Activated T-helper 1 cell treated with anti-CD3 and anti-CD28 coated beads, Interleukin-12 subunit alpha, Interleukin-12 subunit beta, Interleukin-2, Interleukin-4 antibody, amounts not matched to agents 30 ng/mL and 10 ng/mL and 1 ng/mL, durations not matched to agents 14 hours and 24 hours and 36 hours (primary cell): ENCODE measurements at places on chromosomes 7 and 10. TPM values are rescaled to one million over a fixed set of nuclear protein-coding genes. Genes with fewer than 3 reads are reported as not detected.

The EPO gene
- total RNA-seq: not detected in 2 replicates

The GPR37 gene
- total RNA-seq: not detected in 2 replicates

DNA sequence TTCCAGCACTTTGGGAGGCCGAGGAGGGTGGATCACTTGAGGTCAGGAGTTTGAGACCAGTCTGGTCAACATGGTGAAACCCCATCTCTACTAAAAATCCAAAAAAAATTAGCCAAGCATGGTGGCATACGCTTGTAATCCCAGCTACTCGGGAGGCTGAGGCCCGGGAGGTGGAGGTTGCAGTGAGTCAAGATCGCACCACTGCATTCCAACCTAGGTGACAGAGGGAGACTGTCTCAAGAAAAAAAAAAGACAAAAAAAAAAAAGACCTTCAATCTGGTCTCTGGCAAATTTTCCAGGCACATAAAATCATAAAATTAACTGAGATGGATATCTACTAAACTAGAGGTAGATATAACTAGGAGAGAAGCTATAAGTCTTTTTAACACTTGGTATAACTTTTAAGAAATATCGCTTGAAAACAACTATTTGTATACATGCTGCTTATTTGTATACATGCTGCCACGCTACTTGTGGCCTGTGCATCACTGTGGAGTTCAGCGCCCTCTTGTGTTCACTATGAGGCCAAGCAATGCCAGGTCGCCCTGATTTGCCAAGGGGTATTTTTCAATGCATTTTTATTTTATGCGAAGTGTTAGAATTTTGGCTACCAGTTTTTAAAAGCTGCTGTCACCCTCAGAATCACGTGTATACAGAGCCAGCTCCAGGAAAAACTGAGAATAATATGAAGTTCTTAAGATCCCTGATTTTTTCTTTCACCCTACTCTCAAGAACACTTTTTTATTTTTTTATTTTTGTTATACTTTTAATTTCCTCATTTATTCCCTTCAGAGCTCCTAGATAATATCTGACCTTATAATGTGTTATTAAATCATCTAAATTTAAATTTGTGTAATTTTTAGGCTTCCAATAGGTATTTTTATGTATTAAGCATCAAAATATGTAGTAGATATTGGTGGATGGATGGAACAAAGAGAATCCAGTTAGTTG, 26.7 kb downstream of the CYCS start:
- no peaks in the 10 kb centered on the region for H3K36me3 ChIP-seq
- no peak overlapping the region for H3K27ac ChIP-seq
- peaks cover 17% of the 10 kb centered on the region for H3K27me3 ChIP-seq

DNA sequence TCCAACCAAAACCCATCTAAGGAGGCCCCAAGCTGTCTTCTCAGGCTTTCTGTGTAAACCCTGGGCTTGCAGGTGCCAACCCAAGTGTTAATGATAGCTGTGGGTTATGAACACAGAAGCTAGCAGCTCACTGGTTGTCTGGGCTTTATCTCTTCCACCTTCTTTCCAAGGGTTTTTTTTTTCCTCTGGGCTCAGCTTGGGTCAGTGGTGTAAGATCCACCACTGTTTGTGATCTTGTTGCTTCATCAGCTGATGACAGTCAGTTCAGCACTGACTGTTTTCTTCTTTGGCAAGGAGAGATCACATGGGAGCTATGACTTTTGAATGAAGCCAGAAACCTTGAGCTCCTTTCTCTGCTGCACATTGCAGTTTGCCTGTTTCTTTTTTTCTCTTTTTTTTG, 4.6 kb downstream of the GTPBP4 start:
- H3K27me3 ChIP-seq: no peaks in the 10 kb centered on the region
- H3K4me1 ChIP-seq: peaks cover 30% of the 10 kb centered on the region
- H3K36me3 ChIP-seq: peaks cover 72% of the 10 kb centered on the region
- DNase-seq: no peak
- no peak overlapping the region for H3K4me3 ChIP-seq

The TAS2R5 gene
- total RNA-seq: 0.67 and 0.98 TPM in 2 replicates

- H3K36me3 ChIP-seq: peaks cover 67% of the 10 kb centered on the region
- peaks cover 61% of the 10 kb centered on the region for H3K4me1 ChIP-seq
- H3K27me3 ChIP-seq: no peaks in the 10 kb centered on the region
- no peak for DNase-seq
These were observed 18.7 kb downstream of the SEC24C start for GRCh38 chr10:73762915-73763314.

The TMEM178B gene
- 2.5 and 3.7 TPM in 2 replicates for total RNA-seq
